Activated CD4-positive, alpha-beta T cell treated with anti-CD3 and anti-CD28 coated beads, Interleukin-2, amount 50 U/mL, for 24 hours (primary cell): ENCODE measurements at places on chromosomes 16 and 17.

GRCh38 chr17:3998436-3998835 lies 34.2 kb upstream of the ATP2A3 start:
- DNase-seq, result no peak

- DNase-seq, result no peak
Observed at GRCh38 chr16:84356591-84357116, 11.7 kb upstream of the ATP2C2 start.

GRCh38 chr16:52912565-52913173 lies 140.0 kb downstream of the CHD9NB start:
- DNase-seq, result no peak

DNA sequence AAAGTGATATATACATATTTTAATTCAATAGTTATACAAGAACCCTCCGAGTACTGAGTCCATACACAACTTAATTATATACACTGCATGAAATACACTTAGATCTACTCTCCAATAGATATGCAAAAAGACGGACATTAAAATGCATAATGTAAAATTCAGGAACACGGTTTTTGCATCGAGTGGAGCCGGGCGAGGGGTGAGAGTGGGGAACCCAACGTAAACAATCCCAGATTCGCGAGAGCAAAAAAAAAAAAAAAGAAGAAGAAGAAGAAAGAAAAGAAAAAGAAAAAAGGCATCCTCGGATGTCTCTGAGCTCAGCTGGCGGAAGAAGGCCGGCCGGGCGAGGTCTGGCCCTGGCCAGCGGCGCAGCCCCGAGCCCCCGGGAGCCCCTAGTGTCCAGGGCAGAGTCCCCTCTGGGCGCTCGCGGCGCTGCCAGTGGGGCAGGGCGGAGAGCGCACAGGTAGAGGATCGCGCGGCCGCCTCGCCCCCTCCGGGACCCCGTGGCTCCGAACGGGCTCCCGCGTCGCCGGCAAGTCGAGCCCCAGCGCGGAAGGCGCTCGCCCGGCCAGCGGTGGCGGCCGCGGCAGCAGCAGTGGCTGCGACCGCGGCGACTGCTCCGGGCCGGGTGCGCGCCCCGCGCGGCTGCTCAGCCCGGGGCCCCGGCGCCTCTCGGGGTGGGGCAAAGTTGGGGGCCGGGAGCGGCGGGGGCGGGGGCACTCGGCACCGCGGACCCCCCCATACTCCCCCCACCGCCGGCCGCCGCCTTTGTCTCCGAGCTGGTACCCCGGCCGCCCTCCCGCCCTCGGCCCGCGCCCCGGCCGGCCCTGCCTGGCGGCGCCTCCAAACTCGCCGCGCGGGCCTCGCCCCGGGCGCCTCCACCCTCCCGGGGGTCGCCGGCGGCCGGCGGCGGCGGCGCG lies 9.6 kb upstream of the ZFHX3 start:
- DNase-seq, result no peak

GRCh38 chr16:71807905-71808592 lies 585 bp downstream of the AP1G1 start:
- DNase-seq, result peak; percentile 36

GRCh38 chr16:76265434-76266045 lies 11.7 kb upstream of the CNTNAP4 start:
- no peak for DNase-seq

DNA sequence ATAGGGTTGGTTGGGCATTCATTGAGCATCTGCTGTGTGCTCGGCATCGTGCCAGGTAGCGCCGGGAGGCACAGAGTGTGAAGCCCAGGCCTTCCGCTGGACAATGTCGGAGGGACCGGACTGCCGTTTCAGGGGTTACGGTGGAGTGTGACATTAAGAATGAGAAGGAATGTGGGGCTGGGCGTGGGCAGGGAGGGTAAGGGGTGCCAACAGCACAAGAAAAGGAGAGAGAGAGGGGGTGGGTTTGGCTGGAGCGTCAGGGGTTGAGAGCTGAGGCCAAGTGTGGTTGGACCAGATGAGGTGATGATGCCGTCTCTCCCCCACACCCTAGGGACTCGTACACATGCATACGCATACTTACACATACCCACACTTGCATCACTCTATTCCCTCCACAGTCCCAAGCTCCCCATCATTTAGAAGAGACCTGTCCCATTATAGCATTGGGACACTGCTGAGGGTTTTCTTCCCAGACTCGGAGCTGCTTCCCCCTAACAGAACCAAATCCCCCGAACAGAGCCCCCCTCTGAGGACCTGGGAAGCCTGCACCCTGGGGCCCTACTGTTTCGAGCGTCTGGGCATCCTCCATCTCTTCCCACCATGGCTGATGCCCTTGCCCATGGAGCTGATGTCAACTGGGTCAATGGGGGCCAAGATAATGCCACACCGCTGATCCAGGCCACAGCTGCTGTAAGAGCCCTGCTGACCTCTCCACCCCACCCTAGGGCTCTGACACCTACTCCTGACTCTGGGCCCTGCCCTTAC lies 3.3 kb upstream of the KCTD11 start:
- no peak for DNase-seq

DNA sequence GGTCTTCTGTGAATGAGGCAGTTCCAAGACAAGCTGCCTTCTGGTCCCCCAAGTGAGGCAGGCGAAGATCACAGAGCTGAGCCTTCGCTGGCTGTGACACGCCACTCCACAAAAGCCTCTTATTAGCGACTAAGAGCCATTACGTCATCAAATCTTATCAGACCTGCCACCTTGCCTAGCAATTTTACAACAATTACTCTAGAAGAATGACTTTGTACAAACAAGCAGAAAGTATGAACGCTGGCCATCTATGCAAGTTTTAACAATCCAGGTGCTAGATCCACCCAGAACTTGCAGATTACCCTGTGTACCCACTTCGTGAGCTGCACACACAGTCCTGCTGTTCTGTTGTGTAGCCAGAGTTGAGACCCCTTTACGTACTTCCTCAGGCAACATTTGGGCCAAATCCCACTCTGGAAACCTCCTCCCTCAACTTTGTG lies 3.8 kb upstream of the ICAM2 start:
- DNase-seq, result no peak

- DNase-seq, result no peak
Observed at GRCh38 chr16:60170196-60170595, 1436.1 kb upstream of the GOT2 start.

GRCh38 chr17:28053044-28053670 lies 10.7 kb downstream of the NLK start:
- DNase-seq, result no peak

- DNase-seq, result no peak
Observed at GRCh38 chr16:24853830-24854229, 8.1 kb downstream of the SLC5A11 start.

GRCh38 chr16:26959416-26960009 lies 107.2 kb upstream of the C16orf82 start:
- DNase-seq, result no peak

- DNase-seq, result no peak
Observed at GRCh38 chr17:69236464-69236863, 7.8 kb upstream of the ABCA10 start.

GRCh38 chr17:58376472-58377000 lies 24.5 kb upstream of the SUPT4H1 start:
- DNase-seq, result no peak

DNA sequence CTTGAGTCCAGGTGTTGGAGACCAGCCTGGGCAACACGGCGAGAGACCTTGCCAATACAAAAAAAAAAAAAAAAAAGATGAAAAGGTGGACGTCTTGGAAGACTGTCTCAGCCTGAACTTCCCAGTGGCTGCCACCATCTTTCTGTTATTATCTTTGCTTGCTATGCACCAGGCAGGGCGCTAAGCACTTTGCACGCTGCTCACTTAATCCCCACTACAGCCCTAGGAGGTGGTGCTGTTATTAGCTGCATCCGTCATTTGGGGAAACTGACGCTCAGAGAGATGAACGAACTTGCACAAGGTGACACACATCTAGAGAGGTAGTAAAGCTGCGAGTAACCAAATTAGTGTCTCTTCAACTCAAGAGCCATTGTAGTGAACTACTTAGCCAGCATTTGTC lies 708 bp upstream of the CPPED1 start:
- no peak for DNase-seq

DNA sequence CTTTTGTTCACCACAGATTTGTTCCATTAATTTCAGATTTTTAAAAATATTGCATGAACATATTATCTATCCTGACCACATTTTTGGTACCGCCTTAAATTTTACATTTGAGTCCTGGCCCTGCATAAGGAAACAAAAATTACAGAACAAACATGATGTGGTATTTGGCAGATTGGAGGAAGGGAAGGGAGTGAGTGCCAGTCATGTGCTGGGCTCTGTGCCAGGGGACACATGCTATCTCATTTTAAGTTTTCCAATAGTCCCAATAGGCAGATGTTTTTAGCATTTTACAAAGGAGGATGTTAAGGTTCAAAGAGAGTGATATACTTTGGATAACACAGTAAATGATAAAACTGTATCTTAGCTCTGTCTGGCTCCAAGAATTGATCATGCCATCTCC lies 185.1 kb downstream of the CDK5R1 start:
- no peak for DNase-seq

GRCh38 chr16:57619606-57620334 lies 8.7 kb upstream of the ADGRG1 start:
- no peak for DNase-seq

GRCh38 chr17:364766-365165 lies 12.2 kb upstream of the RPH3AL start:
- no peak for DNase-seq

- DNase-seq, result no peak
Observed at GRCh38 chr16:75550211-75550662, 5.8 kb downstream of the TMEM231 start.

DNA sequence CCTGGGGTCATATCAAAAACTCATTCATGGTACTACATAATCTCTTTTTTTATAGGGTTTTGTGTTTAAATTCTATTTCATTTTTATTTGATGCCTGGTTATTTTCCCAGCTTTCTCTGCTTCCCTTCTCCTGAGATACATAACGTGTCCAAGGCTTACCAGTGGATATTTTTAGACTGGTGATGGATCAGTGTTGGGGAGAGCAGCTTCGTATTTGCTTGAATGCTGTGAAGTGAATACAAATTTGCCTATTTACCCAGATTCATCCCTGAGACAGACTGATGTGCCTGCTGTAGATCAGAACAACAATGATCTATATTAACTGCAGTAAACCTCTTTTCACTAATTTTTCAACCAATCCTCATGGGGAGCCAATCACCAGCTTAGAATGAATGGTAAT lies 43.2 kb upstream of the FOXJ1 start:
- DNase-seq, result no peak

DNA sequence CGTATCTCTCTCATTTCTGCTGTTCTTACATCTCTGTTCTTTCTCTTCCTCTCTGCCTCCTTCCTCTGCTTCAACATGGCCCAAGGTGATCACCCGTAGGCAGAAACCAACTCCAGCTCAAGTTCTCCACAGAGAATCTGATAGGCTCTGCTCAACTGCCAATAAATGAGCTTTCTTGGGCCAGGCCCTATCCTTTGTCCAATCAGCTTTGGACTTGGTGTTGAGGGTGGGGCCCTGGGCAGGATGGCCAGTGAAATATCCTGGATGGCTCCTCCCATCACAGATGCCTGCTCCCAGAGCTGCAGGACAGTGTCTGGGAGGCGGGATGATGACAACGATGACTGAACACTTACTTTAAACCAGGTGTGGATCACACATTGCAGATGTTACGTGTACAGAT lies 17.4 kb upstream of the BRD7 start:
- DNase-seq, result no peak

GRCh38 chr17:31251105-31251969 lies 45.7 kb downstream of the OMG start:
- no peak for DNase-seq

GRCh38 chr17:22506231-22506630 lies 813.9 kb downstream of the KCNJ18 start:
- DNase-seq, result no peak

DNA sequence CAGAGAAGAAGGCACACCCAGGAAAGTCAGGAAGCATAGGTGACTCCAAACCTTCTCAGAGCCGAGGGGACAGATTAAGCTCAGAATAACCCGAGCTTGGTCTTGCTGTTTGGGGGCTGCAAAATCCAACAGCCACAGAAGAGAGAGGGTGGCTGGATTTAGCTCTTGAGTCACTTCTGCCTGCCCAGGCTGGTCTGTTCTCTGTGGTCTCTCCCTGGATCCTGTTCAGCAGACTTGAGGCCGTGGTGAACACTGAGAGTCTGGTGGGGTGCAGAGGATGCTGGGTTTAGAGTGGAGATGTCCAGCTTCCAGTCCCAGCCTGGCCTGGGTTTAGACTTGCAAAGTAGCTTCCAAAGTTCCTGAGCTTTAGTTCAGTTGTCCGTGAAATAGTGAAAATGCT lies 8.8 kb downstream of the SLC26A11 start:
- DNase-seq, result no peak

DNA sequence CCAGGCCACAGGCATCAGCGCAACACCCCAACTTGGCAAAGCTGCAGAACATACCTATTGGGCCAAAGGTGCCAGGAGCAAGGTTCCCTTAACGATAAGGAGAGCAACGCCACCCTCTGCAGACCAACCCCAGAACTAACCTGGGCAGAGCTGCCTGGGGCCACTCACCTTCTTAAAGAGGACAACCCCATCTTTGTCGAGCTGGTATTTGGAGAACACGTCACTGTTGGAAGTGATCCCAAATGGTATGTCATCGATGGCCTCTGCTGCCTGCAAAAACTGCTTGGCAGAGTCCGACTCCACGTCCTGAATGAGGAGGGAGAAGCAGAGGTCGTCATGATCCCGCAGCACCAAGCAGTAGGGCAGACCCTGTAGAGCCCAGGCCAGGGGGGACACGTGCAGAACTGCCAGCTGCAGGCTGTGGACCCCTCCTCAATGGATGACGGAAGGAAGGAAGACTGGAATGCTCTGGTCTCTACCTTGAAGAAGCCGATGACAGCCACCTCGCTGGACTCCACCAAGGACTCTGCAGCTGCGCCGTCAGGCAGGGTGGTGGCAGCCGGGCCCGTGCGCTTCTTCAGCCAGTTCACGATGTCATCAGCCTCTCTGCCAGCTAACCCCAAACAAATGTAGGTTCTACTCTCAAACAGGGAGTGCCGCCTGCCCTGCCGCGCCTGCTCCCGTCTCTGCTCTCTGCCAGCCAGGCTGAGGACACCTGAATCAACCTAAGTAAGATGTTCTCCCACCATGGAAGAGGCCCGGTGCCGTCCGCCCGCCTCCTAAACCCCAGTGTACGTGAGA lies 5.2 kb downstream of the P4HB start:
- no peak for DNase-seq

- no peak for DNase-seq
Observed at GRCh38 chr16:84928679-84929420, 82.5 kb downstream of the ZDHHC7 start.

- peak; percentile 31 for DNase-seq
Observed at GRCh38 chr17:73232587-73233373, 28.9 kb downstream of the CPSF4L start.
